H1 (cell line): ENCODE measurements at places on chromosomes 12 and 14. TPM values are rescaled to one million over a fixed set of nuclear protein-coding genes. Genes with fewer than 3 reads are reported as not detected.

GRCh38 chr14:53792909-53793308, 163.7 kb downstream of the BMP4 start:
- DNase-seq: peak; percentile 1

- DNase-seq: no peak
Observed at GRCh38 chr14:68217791-68218340, 398.3 kb downstream of the RAD51B start.

DNA sequence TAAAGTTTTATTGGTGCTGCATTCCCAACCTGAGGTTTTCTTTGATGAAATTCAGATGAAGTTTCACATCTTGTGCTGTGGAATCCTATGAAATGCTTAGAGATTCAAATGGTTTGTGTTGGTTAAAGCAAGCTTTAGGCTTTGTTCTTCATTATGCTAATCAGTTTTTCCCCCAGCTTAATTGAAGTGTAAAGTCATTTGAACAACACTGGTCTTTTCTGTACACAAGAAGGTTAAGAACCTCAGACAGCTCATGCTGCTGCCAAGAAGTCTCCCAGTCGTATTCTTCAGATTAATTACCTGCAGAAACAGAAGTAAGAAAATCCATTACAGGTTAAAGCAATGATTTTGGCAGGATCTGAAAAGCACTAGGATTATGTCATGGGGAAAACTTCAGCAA, 48.9 kb downstream of the EML1 start:
- DNase-seq: no peak

- DNase-seq: no peak
Observed at GRCh38 chr12:25940886-25941285, 17.6 kb upstream of the RASSF8 start.

DNA sequence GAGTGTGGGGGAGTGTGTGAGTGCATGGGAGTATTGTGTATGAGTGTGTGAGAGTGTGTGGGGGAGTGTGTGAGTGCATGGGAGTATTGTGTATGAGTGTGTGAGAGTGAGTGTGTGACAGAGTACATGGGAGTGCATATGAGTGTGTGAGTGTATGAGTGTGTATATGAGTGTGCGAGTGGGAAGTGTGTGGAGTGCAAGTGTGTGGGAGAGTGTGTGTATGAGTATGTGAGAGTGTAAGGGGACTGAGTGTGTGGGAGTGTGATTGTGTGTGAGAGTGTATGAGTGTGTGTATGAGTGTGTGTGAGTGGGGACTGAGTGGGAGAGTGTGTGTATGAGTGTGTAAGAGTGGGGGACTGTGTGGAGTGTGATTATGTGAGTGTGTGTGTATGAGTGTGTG, 40.7 kb downstream of the PRIMA1 start:
- no peak for DNase-seq

GRCh38 chr12:52796839-52797528, 1.1 kb upstream of the KRT3 start:
- DNase-seq: no peak

The BIN2 gene
- total RNA-seq: not detected in 2 replicates

The GDF3 gene
- total RNA-seq: 12.6 and 16.8 TPM in 2 replicates

The DHRS7 gene
- total RNA-seq: 26.1 and 27.5 TPM in 2 replicates

The CDKN1B gene
- 27.2 and 28.8 TPM in 2 replicates for total RNA-seq
